NCI-H526 (cell line): ENCODE measurements at places on chromosomes 6 and 20.

DNA sequence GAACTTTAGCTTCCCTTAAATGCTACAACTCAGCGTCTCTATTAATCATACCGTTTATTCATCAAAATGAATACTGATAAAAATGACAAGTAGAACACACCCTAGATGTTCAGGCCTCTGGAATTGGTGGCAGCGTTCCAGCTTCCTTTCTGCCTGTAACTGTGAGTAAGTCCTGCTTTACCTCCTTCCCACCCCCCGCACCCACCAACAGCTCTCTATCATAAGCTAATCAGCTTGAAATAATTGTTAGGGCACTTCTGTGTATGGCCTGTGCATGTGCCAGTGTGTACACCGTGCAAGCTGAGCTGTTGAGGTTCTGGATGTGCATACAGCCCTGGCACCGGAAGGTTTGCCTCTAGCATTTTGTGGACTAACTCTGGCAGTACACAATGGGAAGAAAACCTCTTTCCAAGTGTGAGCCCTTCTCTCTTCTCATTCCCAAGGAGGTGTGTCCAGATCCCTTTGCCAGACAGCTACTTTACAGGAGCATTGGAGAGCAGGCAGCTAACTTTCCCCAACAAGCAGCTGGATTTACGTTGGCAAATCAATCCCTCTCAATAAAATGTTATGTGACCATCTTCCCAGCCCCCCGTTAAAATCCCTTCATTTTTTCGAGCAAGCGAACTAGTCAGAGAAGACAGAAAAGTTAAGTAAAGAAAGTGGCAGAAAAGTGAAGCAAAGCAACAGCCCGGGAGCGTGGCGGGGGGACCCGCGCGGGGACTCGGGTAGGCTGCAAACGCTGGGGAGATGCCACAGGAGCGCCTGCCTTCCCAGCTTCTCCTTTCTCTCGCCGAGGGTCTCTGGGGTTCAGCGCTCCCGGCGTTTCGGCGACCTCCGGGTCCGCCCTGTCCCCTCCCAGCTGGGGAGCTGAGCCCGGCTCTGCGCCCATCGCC is 803 bp upstream of the ADGRG6 start:
- no peak for DNase-seq

DNA sequence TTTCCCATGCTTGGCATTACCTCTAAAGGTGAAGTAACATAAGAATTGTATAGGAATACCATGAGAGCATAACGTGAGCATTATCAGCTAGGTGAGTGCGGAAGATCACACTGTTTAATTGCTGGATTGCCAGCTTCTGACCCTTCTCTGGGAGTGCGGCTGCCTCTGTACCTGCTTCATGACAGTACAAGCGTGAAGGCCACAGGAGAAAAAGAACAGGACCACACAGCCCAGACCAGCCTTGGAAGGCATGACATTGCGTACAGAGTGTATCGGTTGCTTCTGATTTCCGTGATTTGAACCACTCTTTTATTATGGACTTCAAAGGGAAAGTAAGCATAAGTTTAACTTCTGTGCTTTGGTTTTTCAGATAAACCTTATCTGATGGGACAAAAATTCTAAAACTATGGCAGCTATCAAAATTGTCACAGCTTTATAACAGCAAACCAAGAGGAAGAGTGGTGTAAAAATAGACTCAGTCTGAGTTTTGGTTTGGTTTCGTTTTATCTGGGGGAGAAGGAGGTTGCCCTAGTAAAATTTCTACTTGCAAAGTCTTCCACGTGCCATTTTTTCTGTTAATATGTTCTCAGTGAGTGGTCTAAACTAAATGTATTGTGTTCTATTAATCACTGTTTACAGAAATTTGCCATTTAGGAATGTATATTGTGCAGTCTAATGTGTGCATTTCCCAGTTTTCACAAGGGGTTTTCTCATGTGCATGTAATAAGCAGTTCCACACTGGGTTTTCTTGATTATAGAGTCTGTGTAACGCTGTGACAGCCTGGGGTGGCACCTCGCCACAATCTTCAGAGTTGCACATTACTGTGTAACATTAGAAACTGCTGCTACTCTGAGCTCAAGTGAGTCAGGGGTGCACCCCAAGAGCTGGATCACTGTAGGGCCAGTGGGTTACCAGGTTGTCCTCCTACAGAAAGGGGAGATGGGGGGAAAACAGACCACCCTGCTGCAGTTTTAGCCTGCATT is 97.3 kb downstream of the RPP40 start:
- DNase-seq = no peak

DNA sequence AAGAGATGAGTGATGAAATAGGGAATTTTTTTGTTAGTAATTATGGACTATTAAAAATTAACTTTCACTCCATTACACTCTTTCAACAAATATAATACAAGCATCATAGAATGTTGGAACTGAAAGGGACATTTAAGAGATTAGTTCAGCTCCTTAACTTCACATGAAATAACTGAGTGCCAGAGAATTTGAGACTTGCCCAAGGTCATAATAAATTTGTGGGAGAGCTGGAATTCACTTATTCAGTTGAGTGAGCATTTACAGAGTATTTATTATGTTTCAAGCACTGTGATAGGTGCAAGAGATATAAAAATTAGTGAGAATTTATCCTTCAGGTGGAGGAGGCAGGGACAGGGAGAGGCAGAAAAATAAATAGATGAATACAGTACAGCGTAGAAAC is 154.6 kb downstream of the KCNQ5 start:
- no peak for DNase-seq

GRCh38 chr6:47196113-47196512 is 113.6 kb downstream of the TNFRSF21 start:
- DNase-seq = no peak

- DNase-seq = no peak
These were observed 203.0 kb upstream of the TFAP2D start for GRCh38 chr6:50510361-50510760.

GRCh38 chr6:82607998-82608725 is 244.5 kb downstream of the TPBG start:
- DNase-seq = no peak

DNA sequence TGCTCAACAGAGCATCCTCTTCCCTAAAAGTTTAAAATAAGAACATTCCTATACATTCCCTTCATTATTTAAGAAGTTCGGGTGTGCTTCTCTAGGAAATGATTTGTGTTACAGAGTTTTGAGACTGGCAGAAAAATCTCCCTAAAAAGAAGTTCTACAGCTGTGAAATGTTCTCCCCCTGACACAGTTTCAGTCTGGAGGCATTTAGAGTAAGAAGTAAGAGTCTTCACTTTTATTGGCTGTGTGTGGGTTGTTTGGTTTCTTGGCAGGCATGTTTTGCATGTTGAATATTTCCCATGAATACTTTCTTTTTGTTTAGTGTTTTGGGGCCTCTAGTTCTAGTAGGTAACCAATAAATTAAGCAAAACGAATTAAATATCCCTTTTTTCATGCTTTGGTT is 195.9 kb downstream of the TENT5A start:
- no peak for DNase-seq

DNA sequence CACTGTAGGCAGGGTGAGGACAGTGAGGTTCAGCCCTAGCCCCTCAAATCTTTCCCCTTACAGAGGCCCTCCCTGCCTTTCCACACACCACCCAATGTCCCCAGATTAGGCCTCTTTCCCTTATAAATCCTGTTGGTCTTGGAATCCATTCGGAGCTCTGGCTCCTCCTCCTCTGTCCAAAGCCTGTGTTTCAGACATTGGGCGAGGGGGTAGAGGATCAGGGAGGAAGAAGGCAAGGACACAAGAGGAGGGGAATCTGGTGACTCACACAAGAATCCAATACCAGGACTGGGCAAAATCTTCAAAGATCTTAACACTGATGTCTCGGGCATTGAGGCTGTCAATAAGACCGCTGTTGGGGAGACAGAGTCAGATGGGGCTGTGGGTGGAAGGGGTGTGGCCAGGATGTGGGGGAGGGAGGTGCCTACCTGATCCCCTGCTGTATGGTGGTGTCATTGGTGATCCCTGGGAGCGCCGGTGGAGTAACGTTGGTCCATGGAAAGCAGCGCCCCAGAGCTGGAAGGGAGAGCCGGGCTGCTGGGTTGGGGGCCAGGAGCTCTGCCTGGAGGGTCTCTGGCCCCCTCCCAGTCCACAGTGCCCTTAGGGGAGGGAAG is 7.6 kb downstream of the SLC44A4 start:
- no peak for DNase-seq

GRCh38 chr6:25177500-25178028 is 101.6 kb upstream of the CARMIL1 start:
- DNase-seq = no peak

DNA sequence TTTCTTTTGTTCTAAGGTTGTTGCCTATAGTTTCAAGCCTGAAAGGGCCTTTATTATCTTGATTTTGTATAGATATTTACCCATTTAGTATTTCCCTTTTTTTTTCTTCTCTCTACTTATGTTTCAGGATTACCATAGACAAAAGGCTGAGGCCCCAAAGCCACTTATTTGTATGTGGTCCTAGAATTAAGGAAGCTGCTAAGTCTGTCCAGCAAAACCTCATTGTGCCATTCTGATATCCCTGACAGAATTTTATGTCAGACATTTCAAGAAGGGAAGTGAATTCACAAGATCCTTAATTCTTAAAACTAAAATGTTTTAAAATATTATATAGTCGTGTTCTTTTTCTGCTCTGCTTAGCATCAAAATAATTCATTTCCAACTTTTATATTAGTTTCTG is 6.9 kb downstream of the HAO1 start:
- DNase-seq = no peak

DNA sequence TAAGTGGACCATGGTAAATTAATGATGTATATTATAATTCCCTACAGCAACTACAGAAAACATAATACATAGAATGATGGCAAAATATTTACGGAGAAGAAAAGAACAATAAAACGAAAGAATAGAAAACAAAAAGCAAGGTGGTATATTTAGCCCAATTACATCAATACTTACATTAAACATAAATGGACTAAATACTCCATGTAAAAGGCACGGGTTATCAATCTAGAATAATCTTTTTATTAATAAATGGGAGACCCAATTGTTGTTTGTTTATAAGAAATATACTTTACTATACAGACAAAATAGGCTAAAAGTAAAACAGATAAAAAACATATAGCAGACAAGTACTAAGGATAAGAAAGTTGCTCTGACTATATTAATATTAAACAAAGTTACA is 137.2 kb downstream of the TASP1 start:
- DNase-seq = no peak

GRCh38 chr20:37932074-37932473 is 29.1 kb downstream of the VSTM2L start:
- DNase-seq = no peak

DNA sequence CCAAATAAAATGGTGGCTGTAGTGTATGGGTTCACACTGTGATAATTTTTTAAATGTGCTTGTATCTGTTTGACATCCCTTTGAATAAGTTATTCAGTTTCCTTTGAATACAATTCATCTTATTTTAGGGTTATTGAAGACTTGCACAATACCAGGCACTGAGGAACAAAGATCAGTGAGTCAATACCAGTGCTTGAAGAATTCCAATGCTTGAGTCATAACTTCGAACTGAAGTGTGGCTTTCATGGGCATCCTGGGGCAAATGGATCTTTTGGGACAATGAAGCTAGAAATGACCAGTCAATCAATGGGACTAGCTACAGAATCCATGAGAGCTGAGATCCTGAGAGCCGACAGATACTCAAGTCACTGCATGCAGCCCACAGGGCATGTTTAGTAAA is 349.9 kb upstream of the FLRT3 start:
- no peak for DNase-seq
